Stimulated activated memory B cell treated with anti-CD40 and anti-IgM and Interleukin-4, amounts not matched to agents 10 μg/mL and 1 μg/mL and 100 μg/mL, for 72 hours (primary cell): ENCODE measurements at places on chromosomes 1 and 21.

DNA sequence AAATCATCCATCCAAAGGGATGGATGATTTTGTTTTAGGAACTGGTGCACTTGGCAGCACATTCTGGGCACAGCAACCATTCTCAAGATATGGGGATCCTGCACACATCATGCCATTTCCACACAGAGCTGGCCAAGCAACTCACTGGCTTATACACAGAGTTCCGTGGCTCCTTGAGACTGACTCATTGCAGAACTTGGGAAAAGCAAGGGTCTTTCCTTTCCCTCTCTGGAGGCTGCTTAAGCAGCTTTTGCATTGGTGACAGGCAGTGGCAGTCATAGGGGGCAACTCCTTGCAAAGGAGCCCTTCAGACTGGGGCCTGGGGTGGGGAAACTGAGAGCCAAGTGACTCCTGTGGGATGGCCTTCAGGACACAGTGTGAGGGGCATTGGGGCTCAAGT, 1.9 kb upstream of the MAD2L2 start:
- ATAC-seq: no peak

DNA sequence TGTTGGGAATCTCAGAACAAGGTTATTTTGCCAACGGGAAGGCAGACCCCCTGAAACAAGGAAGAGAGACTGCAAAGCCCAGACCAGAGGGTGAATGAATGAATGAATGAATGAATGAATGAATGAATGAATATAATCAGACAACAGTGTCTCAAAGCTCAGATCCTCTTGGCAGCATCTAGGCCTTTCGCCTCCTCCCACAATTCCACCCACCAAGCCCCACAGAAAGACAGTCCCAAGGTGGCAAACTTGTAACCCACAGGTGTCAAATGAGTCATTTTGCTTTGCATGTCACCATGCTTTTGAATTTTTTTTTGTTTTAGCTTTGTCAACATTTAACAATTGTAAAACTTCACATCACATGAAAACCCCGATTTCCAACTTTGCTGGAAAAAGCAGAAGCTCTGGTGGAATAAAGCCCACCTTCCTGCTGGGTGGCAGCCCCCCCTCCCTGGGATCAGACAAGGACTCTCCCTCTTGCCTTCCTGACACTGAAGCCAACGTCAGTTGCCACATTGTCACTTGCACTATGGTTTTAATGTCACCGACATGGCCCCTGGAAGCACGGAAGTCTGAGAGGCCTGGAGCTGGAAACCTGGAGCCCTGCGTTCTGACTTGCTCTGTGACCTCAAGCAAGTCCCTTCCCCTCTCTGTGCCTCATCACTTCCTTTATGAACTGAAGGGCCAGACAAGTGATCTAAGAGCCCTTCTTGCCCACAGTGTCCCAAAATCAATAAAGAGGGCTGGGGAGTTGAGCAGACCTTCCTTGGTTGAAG, 134.6 kb upstream of the RUNX3 start:
- ATAC-seq: peak; percentile 72

DNA sequence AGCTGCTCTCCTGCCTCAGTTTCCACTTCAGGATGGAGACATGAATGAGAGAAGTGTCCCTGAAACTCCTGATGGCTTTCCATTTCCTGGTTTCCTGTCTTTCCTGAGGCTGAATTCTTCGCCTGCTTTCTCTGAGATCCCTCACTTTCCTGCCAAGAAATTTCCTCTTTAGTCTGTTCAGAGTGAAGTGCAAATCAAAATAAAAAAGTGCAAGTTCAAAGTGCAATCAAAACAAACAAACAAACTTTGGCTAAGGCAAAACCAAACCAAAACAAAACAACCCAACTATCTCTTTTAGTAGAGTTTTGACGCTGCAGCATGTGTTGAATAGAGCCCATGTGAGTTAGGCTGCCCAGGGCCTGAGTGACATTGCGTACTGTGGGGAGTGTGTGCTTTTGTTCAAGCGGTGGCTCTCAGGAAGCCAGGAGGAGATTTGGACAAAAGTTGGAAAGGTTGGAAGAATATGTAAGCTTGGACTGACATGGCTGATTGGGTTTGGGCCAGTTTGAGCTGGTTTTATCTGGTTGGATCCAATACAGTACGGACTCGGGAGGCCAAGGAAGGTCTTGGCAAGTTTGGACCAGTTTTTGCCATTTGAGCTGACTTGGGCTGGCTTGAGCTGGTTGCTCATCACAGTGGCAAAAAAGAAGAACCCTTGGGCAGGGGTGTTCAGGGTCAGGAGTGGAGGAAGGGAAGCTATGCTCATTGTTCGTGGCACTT, 61.1 kb upstream of the TINAGL1 start:
- no peak for ATAC-seq

- no peak for ATAC-seq
Observed at GRCh38 chr1:10765734-10766478, 30.5 kb downstream of the CASZ1 start.

DNA sequence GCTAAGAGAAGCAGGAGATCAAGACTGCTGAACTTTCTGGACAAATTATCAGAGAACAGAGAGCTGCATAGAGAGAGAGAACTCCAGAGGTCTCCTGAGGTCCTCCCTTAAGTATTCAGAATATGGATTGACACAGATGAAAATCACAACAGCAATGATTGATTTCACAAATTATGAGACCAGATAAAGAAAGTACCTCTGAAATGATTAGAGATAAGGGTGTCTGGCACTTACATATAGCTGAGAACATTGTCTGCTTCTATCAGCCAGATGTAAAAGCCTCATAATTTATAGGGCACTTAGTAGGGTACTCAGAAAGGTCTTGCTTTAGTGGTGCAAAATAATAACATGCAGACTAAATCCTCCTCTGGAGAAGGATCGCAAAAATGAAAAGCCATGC, 1301.8 kb downstream of the BRINP3 start:
- ATAC-seq: no peak
